ENCODE measurements at places on chromosomes 12 and 14.

DNA sequence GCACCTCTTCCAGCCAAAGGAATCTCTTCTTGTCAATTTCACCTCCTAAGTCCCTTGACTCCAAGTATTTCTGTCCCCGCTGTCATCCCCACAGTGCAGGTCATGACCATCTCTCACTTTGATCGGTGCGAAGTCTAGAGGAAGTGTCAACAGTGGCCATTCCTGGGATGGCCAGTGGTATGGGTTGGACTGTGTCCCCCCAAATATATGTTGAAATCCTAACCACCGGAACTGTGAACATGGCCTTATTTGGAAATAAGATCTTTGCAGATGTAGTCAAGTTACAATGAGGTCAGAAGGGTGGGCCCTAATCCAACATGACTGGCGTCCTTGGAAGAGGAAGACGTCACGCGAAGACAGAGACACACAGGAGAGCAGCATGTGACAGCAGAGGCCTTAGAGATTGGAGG, 155.9 kb upstream of the PRMT8 start:
- DNase-seq, result no peak

DNA sequence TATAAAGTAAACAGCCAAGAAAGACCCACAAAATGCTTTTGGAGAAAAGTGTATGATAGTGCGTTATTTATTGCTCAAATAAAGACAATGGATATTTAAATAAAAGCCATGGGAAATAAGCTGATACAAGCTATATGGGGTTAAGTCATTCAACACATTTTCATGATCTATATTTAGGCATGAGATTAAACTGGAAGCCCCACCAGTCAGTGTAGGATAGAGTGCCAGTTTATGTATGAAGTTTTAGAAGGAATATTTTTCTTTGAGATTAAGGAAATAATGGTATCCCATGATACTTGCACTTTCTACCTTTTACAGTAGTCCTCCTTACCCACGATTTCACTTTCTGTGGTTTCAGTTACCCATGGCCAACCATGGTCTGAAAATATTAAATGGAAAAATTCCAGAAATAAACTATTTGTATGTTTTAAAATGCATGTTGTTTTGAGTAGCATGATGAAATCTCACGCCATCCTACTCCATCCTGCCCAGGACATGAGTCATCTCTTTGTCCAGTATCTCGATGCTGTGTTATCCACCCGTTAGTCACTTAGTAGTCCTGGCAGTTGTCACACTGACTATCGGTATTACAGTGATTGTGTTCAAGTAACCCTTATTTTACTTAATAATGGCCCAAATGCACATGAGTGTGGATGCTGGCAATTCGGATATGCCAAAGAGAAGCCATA, 22.3 kb downstream of the SYT1 start:
- no peak for DNase-seq

DNA sequence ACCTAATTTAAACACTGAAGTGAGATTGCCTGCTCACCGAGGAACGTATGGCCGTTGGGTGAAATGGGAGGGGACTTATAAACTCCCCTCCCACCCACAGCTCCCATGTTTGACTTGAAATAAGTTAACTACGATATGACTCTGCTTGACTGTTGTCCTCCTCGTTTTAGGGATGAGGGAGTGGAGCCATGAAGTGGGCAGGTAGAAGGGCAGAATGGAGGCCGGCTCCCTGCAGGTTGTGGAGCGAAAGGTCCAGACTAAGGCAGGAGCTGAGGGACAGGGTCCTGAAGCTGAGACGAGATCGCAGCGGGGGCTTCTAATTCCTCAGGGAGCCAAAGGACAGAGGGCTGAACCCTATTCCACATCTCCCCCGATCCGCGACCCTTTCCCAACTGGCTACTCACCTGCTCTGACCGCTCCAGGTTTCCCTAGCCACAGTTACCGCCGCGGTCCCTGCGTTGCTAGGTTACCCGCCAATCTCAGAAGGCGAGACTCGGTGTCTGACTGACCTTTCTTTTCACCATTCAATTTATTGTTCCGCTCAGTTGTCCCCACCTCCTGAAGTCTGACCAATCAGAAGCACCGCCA, 577 bp upstream of the TPCN1 start:
- DNase-seq, result no peak

GRCh38 chr12:65204886-65205525, 35.6 kb downstream of the LEMD3 start:
- DNase-seq, result no peak

- no peak for DNase-seq
Observed at GRCh38 chr14:96888158-96888557, 91.0 kb downstream of the VRK1 start.

- no peak for DNase-seq
Observed at GRCh38 chr12:77166696-77167095, 101.3 kb upstream of the E2F7 start.

GRCh38 chr14:54435500-54435981, 5.6 kb downstream of the CNIH1 start:
- no peak for DNase-seq

- no peak for DNase-seq
Observed at GRCh38 chr12:114916541-114916940, 232.6 kb upstream of the TBX3 start.

DNA sequence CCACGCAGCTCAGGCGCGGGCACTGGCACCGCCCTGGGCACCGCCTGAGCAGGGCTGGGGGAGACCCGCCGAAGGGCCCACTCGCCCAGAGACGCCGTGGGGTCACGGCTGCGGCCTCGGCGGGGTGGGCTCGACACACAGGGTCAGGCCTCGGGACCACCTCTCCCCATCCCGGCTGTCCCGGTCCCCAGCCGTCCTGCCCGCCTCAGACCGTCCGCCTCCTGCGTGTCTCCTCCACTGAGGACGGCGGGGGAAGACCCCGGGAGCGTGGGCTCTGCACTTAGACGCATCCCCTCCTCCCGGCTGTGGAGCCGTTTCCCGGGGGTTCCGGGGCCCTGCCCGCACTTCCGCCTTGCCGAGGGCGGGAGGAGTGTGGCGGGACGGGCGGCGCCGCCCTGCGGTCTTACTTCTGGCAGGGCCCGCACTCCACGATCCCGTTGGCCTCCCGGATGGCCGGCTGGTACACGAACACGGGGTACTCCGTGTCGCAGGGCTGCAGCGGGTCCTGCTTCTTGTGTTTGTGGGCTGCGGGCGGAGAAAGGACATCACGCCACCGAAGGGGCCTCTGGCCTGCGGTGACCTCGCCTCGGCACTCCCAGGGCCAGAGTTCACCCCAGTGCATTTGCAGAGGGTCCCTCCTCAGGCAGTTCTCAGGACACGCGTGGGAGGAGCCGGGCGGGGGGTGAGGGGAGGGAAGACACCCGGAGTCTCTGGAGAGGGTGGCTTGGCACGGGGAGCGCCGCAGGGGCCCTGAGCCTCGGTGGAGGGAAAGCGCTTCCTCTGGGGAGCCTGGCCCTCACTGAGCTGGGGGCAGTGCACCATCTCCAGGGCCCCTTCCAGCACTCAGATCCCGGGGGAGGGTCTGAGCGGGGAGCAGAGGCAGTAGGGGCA, 23.1 kb upstream of the LRTM2 start:
- no peak for DNase-seq

DNA sequence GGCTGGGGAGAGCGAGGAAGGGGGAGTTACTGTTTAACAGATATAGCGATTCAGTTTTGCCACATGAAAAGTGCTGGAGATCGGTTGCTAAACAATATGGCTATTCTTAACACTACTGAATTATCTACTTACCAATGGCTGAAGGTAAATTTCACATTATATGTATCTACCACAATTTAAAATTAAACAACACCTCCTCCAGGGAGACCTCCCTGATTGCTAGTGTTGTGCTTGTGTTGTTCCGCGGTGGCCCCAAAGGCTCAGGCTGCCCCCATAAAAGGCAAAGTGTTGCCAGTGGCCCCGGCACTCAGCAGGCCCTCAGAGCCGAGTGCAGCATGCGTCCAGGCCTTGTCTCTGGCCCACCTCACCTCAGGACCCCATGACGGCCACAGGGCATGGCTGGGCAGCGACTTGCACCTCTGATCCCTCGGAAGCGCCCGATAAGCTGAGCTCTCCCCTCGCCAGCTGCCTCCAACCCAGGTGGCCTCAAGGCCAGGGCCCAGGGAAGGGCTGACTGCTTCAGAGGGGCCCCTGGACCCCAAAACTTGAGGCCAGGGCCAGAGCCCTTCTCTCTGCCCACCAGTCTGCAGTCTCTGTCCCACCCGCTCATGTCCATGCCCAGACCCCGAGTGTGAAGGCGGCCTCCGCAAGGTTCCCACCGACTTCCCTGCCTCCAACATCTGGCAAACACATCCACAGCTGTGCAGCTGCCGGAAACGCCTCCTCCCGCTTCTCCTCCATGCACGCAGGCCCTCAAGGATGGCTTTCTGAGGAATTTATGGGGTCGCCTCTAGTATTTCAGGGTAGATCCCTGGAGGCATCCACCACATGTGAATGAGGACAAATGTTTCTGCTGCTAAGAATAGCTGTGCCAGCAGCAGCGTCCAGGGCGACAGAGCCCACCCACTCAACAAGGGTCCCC, 60.0 kb downstream of the NCOR2 start:
- peak; percentile 68 for DNase-seq

DNA sequence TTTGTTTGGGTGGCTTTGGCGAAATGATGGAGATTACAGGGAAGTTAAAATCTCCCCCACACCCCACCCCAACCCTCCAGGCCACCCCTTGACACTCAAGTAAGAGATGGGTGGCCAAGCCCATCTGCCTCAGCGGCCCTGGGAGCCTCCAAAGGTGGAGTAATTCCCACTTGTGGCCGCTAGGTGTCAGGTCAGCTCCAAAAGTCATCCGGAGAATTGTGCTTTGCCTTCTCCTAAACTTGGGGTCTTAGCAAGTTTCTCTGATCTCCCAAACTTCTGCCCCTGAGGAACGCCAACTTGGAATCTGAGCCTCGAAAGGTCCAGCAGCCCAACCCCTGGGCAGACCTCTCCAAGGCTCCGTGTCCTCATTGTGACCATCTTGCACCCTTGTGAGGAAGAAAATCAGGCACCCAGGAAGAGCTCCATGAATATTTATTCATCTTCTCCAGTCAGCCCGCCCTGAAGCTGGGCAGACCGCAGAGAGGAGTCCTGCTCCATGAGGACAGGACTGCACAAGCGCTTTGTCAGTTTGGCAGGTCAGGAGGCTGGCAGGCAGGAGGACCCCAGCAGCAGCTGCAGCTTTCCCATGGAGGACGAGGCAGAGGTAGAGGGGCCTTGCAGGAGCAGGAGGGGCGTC, 46.7 kb downstream of the LRRC74A start:
- DNase-seq, result peak; percentile 79

DNA sequence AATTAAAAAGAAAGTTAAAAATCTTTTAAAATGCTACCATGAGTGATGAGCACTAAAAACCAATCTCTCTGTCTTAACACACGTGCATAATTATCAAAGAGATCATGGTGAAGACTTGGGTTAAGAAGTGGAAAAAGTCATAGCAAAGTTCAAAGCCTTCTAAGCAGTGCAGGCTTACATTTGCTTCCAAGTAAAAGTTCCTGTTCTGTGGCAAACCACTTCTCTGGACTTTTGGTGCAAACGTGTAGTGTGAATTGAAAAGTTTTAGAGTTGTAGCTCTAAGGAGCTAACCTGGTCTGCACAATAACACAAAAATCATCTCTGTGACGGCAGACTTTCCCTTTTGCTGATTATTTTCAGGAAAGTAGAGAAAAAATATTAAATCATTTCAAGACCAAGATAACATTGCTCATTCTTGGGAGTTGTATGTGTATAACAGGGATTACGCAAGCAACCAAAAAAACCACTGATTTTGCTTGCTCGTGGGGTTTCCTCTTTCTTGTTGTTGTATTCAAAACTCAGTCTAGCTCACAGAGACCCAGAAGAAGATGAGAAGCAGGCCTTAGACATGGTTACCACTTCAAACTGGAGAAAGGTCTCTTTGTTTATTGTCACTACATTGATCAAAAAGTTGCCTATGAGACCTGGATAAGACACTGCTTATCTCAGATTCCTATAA, 2.3 kb upstream of the GLIPR1 start:
- DNase-seq, result no peak

- no peak for DNase-seq
Observed at GRCh38 chr12:69545081-69545480, 40.2 kb upstream of the CCT2 start.

GRCh38 chr14:75214558-75214957, 38.1 kb upstream of the TMED10 start:
- DNase-seq, result no peak

GRCh38 chr14:100333827-100334226, 10.7 kb downstream of the SLC25A47 start:
- no peak for DNase-seq

DNA sequence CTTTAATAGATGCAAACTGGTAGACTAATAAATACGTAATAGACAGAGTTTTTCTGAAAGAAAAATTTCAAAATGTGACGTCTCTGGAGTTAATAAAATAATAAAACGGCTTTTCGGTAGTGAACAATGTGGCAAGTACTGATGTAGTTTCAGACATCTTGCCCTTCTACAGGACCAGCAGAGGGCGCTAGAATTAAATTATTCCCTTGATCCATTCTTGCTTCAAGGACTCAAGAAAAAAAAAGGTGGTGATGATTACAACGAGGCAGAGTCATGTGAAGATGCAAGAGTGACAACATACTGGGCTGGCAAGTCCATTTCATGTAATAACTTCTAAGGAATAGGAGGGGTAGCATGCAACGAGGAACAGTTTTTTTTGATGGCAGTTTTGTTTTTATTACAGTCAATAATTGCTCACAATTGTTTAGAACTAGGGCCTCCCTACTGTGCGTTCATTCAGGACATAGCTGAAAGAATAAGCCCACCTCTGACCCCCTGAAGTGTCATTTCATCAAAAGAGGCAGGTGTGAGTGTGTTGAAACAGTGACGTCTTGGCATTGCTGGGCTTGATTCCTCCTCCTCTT, 101.0 kb upstream of the GZMB start:
- peak; percentile 54 for DNase-seq

DNA sequence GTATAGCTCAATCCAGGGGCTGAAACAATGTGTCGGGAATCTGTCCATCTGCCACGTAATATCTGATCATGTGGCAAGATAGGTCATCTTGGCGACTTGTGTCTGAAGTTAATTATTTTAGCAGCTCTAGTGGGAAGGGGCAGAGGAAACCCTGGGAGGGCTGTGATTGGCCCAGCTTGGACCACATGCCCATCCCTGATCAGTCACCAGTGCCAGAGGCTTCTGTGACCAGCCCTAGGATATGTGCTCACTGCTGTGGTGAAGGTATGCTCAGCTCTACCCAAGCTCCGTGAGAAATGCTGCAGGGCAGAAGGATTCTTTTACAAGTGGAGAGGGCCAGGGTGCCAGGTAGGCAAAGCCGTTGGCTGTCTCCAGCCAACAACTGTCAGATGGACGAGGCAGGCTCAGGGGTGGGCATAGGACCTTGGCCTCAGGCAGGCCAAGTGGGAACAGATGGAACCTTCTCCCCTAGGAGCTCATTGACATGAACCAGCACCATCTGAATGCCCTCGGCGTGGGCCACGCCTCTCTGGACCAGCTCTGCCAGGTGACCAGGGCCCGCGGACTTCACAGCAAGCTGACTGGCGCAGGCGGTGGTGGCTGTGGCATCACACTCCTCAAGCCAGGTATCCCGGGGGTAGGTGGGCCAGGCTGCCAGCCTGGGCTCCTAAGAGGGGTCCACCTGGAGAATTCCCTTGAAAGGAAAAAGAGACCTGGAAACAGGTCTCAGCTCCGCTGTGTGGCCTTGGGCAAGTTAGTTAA, 21.1 kb downstream of the MVK start:
- DNase-seq, result no peak

- no peak for DNase-seq
Observed at GRCh38 chr12:43586646-43587245, 34.7 kb upstream of the ADAMTS20 start.
